ENCODE measurements at places on chromosomes 3 and 15. TPM values are rescaled to one million over a fixed set of nuclear protein-coding genes. Genes with fewer than 3 reads are reported as not detected.

GRCh38 chr3:50268276-50268675 lies 671 bp upstream of the SEMA3B start:
- H3K27me3 ChIP-seq = peaks cover 3% of the 10 kb centered on the region
- H3K4me3 ChIP-seq = no peak overlapping the region
- H3K27ac ChIP-seq = no peak overlapping the region
- no peak for DNase-seq

DNA sequence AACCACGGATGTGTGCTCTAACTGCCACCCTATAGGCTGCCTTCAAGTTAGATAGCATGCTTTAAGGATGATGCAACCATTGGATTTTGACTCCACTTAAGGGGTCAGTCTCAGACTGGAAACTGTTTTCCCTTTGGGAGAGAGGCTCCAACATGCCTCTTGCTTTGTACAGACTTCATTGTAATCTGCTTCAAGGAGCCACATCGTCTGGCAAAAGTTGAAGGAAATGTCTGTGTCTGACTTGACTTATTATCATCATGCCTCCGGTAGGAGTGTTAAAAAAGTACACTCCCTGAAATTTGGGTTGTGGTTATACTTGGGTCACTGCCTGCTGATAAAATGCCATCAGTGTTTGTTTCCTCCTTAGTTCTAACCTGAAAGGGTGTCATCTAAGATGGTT lies 245.4 kb upstream of the CDIN1 start:
- no peaks in the 10 kb centered on the region for H3K4me1 ChIP-seq
- H3K27me3 ChIP-seq = no peaks in the 10 kb centered on the region
- no peak overlapping the region for H3K27ac ChIP-seq
- H3K36me3 ChIP-seq = no peaks in the 10 kb centered on the region
- no peak for DNase-seq

GRCh38 chr3:33215739-33216138 lies 2.9 kb downstream of the SUSD5 start:
- no peaks in the 10 kb centered on the region for H3K27me3 ChIP-seq
- H3K36me3 ChIP-seq = no peaks in the 10 kb centered on the region
- no peak for DNase-seq

DNA sequence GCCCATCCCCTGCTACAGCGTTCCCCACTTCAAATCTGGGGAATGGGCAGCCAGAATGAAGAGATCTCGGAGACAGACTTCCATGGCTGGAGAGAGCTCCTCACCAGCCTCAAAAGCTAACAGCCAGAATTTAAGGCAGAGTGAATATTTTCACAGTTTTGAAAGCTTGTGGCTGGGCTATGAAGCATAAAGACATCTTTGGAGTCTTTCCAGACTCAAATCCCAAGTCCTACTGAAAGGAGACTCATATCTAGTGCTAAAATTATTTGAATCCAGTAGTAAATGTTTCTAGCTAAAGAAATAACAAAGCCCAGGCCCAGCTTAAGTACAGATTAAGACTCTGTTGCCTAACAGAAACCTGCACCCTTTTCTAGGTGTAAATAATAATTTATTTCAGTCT lies 628.4 kb upstream of the ALCAM start:
- H3K4me3 ChIP-seq = no peak overlapping the region
- H3K36me3 ChIP-seq = no peaks in the 10 kb centered on the region
- H3K27ac ChIP-seq = no peak overlapping the region
- H3K4me1 ChIP-seq = no peaks in the 10 kb centered on the region
- H3K27me3 ChIP-seq = no peaks in the 10 kb centered on the region

DNA sequence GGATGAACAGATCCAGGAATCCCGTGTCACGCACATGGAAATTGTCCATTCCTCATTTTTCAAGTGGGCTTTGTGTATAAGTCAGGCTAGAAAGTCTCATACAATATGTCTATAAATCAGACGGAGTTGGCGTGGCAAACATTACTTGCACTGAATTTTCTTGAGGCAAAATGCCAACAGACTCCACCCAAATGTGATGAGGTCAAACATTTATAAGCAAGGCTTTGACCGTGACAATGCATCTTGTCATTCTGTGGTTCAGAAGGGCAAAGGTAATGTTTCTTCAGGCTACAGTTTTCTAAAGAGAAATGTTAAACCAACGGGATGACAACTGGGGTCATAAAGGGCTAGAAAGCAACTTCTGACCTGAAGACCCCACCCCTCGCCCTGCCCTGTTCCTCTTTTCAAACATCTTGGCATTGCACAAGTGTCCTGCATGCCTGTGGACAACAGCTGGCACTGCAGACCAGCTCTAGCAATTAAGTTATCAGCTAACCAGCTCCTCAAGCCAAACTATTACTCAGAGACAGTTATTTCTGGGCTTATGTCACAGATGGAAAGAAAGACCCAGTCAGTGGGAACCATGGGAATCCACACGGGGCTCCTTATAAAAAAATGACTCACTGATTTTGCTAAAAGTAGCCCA lies 36.5 kb upstream of the SPTBN5 start:
- no peak overlapping the region for H3K4me3 ChIP-seq
- no peak for DNase-seq
- no peak overlapping the region for H3K27ac ChIP-seq
- no peaks in the 10 kb centered on the region for H3K36me3 ChIP-seq
- peaks cover 18% of the 10 kb centered on the region for H3K4me1 ChIP-seq

- peaks cover 48% of the 10 kb centered on the region for H3K4me1 ChIP-seq
- peak overlapping the region; percentile 81 for H3K27ac ChIP-seq
- peak overlapping the region; percentile 11 for H3K4me3 ChIP-seq
- no peak for DNase-seq
- H3K27me3 ChIP-seq = no peaks in the 10 kb centered on the region
Observed at GRCh38 chr15:31264559-31265089, 62.0 kb upstream of the KLF13 start.

GRCh38 chr3:157327018-157327417 lies 109.6 kb upstream of the PTX3 start:
- H3K36me3 ChIP-seq = no peaks in the 10 kb centered on the region
- DNase-seq = no peak
- no peaks in the 10 kb centered on the region for H3K4me1 ChIP-seq
- no peaks in the 10 kb centered on the region for H3K27me3 ChIP-seq
- no peak overlapping the region for H3K4me3 ChIP-seq

DNA sequence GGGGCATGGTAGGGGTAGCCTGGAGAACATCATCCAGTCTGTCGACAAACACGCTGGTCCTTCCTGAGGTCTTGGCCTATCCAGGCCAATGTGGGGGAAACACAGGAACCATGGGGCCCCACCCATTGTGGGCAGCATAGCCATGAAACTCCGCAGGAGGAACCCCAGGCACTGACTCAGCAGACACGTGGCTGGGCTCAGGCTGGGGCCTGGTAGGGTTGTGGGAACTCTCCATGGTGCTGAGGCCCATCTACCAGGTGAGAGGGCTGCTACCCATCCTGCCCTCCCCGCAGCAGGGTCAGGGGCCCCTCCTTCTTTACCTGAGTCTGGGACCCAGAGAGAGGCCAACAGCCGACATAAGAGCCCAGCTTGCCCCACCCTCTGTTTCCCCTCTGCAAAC lies 22.6 kb upstream of the CACNA2D2 start:
- H3K4me1 ChIP-seq = no peaks in the 10 kb centered on the region
- H3K27ac ChIP-seq = no peak overlapping the region
- H3K27me3 ChIP-seq = no peaks in the 10 kb centered on the region
- H3K36me3 ChIP-seq = no peaks in the 10 kb centered on the region
- DNase-seq = no peak

DNA sequence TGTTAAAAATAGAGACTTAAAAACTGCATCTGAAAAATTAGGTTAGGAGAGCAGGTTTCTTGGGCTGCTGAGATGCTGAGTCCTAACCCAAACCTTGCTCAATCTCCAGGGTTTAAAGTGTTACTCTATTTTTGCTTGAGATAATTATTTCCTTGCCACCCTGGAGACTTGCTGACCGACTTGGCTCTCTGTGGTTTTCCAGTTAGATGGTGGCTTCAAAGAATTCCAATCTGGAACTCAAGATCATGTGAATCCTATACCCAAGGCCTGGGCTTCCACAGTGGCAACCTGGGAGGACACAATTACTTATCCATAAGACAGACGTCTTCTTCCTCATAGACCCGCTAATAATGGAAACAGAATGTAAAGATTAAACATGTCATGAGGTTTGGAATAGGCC lies 47.7 kb downstream of the SUMF1 start:
- no peak for DNase-seq
- H3K27me3 ChIP-seq = no peaks in the 10 kb centered on the region
- H3K4me3 ChIP-seq = no peak overlapping the region
- no peaks in the 10 kb centered on the region for H3K4me1 ChIP-seq
- no peak overlapping the region for H3K27ac ChIP-seq
- H3K36me3 ChIP-seq = peaks cover 23% of the 10 kb centered on the region

- H3K4me1 ChIP-seq = no peaks in the 10 kb centered on the region
- H3K27me3 ChIP-seq = no peaks in the 10 kb centered on the region
- H3K36me3 ChIP-seq = no peaks in the 10 kb centered on the region
Observed at GRCh38 chr3:63576846-63577245, 75.6 kb upstream of the SNTN start.

- H3K27me3 ChIP-seq = no peaks in the 10 kb centered on the region
- H3K4me3 ChIP-seq = no peak overlapping the region
- DNase-seq = no peak
- no peaks in the 10 kb centered on the region for H3K36me3 ChIP-seq
- no peak overlapping the region for H3K27ac ChIP-seq
Observed at GRCh38 chr3:151541178-151541577, 80.3 kb upstream of the IGSF10 start.

- H3K27me3 ChIP-seq = no peaks in the 10 kb centered on the region
- H3K27ac ChIP-seq = no peak overlapping the region
- no peak overlapping the region for H3K4me3 ChIP-seq
Observed at GRCh38 chr15:48292458-48292857, 38.8 kb upstream of the DUT start.

DNA sequence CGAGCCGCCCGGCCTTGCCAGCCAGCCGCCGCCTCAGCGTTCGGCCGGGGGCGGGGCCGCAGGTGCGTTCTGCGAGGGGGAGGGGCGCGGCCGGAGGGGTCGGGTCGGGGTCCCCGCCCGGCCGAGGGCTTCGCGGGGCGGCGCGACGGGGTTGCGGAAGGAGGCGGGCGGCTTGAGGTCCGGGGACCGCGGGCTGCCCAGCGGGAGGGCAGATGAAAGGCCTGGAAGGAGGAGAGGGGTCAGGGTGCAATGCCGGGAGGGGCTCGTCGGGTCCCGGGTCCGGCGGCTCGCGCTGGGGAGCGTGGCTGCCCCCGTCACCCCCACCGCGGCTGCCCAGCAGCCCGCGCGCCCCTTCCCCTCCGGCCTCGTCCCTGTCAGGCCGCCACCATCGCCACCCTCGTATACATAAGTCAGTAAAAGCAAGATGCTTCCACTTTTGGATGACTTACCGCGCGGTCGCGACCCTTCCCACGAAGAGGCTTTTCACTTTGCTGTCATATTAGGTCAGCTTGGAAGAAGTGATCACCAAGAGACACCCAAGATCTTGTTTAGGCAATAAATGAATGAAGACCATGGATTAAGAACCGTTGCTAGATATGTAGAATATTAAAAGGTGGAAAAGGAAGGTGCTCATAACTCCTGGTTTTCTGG lies 620 bp upstream of the ANP32A start:
- H3K27me3 ChIP-seq = no peaks in the 10 kb centered on the region
- peak overlapping the region; percentile 99 for H3K4me3 ChIP-seq
- no peaks in the 10 kb centered on the region for H3K36me3 ChIP-seq

GRCh38 chr3:112815981-112816380 lies 30.7 kb downstream of the CD200R1L start:
- H3K36me3 ChIP-seq = no peaks in the 10 kb centered on the region
- no peaks in the 10 kb centered on the region for H3K27me3 ChIP-seq
- H3K4me3 ChIP-seq = no peak overlapping the region
- no peak for DNase-seq
- no peak overlapping the region for H3K27ac ChIP-seq

- H3K4me3 ChIP-seq = no peak overlapping the region
- no peaks in the 10 kb centered on the region for H3K36me3 ChIP-seq
- H3K27me3 ChIP-seq = no peaks in the 10 kb centered on the region
- H3K27ac ChIP-seq = no peak overlapping the region
Observed at GRCh38 chr15:66719471-66719870, 17.4 kb downstream of the SMAD6 start.

- no peaks in the 10 kb centered on the region for H3K4me1 ChIP-seq
- no peak for DNase-seq
- H3K4me3 ChIP-seq = no peak overlapping the region
- no peak overlapping the region for H3K27ac ChIP-seq
- H3K27me3 ChIP-seq = no peaks in the 10 kb centered on the region
- no peaks in the 10 kb centered on the region for H3K36me3 ChIP-seq
Observed at GRCh38 chr3:74273555-74274402, 340.7 kb downstream of the CNTN3 start.

GRCh38 chr3:103991461-103992115 lies 1375.1 kb upstream of the ALCAM start:
- H3K27ac ChIP-seq = no peak overlapping the region
- no peaks in the 10 kb centered on the region for H3K27me3 ChIP-seq
- DNase-seq = no peak

DNA sequence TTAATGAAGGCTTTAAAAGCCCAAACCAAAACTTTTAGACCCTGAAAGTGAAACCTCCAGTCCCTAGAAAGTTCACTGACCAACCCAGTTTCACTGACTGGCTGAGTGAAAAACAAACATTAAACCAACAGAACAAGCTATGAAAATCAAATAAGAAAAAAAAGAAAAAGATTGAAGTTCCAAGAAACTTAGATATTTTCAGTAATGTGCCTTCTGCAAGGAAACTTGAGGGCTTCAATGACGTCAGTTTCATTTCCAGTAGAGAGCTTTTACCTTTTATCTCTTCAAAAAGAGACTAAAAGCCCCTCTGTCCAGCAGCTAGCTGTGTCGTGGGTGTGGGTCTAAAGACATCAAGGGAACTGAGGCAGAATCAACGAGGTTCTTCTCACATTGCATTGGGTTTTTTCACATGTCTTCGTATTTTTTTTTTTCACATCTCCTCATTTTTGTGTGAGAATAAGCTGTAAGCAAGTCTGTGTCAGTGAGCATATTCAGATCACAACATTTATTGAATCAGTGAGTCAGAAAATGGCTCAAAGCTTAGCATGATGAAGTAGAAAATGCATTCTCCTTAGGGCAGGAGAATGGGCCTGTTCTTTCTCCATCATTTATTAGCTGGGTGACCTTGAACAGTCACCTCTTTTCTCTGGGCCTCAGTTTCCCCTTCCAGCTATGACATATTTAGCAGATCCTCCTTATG lies 54.8 kb upstream of the BCL6 start:
- H3K36me3 ChIP-seq = no peaks in the 10 kb centered on the region
- H3K4me3 ChIP-seq = no peak overlapping the region
- DNase-seq = no peak

DNA sequence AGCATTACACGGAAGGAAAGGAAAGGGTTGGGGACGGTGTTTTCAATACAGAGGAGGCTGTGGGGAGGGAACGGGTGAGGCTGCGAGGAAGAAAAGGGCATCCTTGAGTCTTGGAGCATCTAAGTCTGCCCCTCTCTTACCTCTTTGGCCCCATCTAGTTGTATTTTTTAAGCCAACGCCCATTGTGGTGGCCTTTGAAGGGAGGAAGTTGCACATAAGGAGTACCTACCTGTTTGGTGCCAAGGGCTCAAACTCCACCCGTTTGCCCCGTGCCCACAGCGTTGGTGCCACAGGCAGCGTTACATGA lies 146.1 kb upstream of the UMPS start:
- H3K4me1 ChIP-seq = peaks cover 23% of the 10 kb centered on the region
- no peaks in the 10 kb centered on the region for H3K27me3 ChIP-seq
- H3K27ac ChIP-seq = no peak overlapping the region
- peak overlapping the region; percentile 63 for H3K4me3 ChIP-seq
- DNase-seq = peak; percentile 31

Gene EFCC1
- total RNA-seq = 0.16 TPM

Gene OR5K2
- not detected for total RNA-seq

Gene IRAK2
- total RNA-seq = 4.7 TPM

Gene MON1A
- 12.6 TPM for total RNA-seq

Gene IFT80
- 33.9 TPM for total RNA-seq

Gene CCR8
- 1.3 TPM for total RNA-seq

Gene ALPK3
- total RNA-seq = 0.20 TPM
